ENCODE measurements at places on chromosomes 12 and 14.

- peaks cover 3% of the 10 kb centered on the region for H3K36me3 ChIP-seq
- no peak overlapping the region for H3K4me3 ChIP-seq
- no peak overlapping the region for H3K27ac ChIP-seq
These were observed 28.7 kb upstream of the CPNE8 start for GRCh38 chr12:38934078-38934584.

DNA sequence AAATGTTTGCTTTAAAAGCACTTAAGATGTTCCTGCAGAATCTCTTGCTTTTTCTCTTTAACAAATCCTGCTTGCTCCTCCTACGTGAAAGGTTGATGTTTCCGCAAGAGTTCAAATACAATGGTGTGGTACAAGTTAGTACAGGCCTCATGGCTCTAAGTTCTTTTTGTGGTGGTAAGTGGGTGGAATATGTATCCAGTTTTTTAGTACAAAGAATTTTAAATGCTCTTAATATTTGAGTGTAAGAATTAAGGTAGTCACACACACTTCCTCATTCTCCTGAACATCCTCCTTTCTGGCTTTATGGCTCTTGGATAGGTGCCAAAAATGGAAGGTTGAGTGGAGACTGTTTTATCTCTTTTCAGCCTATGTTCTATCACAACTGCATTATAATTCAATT is 1.8 kb downstream of the OTOGL start:
- no peak for DNase-seq
- no peaks in the 10 kb centered on the region for H3K4me1 ChIP-seq
- H3K27me3 ChIP-seq: no peaks in the 10 kb centered on the region

DNA sequence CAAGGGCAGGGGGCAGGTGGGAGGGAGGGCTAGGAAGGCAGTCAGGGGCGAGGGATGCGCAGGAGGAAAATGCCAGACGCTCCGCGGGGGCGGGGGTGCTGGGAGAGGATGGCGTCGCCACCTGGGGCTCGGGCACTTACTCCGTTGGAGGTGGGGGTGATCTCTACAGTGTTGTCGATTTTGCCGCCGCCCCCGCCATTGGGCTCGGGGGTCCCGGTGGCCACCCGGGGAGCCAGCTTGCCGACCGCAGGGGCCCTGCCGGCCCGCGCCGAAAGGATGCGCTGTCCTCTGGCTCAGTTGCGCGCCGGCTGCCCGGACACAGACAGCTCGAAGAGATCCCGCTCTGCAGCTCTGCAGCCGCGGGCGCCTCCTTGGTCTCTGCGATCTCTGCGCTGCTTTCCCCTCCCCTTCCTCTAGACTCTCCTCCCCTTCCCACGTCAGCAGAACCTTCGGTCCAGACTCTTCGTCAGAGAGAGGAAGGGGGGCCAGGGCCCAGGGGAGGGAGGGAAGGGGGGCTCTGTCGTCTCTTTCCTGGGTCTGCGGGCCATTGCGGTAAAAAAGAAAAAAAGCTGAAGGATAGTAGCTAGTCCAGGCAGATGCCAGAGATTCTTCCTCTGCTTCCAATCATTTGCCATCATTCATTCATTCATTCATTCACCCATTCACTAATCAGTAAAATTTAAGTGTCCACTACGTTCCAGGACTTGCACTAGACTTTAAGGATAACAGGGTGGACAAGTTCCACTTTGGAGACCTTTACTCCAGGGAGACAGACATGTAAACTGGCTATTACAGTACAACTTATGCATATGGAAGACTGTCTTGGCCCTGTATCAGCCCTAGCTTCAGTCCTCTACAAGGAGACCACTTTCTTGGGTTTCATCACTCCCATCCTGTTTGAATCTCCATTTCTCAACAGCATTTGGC is at the start of gene SLC22A17:
Gene SLC22A17, minus strand, starts transcription at position 382 of the 927 bp plus-strand sequence.
- peaks cover 82% of the 10 kb centered on the region for H3K27me3 ChIP-seq
- no peak within 1 kb of the TSS for H3K27ac ChIP-seq
- peak within 1 kb of the TSS; percentile 66 for H3K4me3 ChIP-seq

DNA sequence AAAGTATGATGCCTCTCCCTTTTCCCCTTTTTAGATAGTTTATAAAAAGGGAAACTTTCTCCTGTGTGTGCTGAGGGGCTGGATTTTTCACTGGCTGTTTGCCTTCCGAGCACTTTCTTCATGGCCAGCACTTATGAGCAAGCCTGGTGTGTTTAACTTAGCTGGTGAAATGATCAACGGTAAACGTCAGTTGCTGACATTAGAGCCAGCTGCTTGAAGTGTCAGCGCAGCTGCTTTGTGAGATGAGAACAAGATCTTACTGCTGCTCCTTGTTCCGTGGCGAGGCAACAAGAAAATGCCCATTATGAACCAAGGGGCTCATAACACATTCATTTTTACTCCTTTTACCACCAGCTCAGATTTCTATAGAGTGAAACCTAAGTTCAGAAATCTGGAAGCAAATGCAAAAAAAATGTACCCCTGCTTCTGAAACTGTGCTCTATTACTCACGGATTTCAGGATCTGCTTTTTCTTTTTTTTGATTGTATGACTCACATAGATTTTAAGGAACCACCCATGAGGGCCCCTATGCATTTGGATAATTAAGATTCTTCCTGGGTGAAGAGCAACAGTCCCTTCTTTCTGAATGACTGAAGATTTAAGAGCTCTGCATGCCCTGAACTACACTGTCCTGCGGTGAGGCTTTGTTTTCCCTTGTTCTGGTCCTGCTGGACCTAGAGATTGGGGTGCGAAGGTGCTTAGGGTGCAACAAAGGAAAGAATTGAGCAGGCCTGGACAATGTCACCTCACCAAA is 74.3 kb upstream of the CPM start:
- no peak for DNase-seq
- no peaks in the 10 kb centered on the region for H3K36me3 ChIP-seq
- no peak overlapping the region for H3K27ac ChIP-seq
- H3K4me3 ChIP-seq: peak overlapping the region; percentile 56
- peaks cover 5% of the 10 kb centered on the region for H3K4me1 ChIP-seq

GRCh38 chr12:100553936-100554335 is 19.5 kb upstream of the GAS2L3 start:
- H3K27me3 ChIP-seq: peaks cover 4% of the 10 kb centered on the region
- H3K36me3 ChIP-seq: no peaks in the 10 kb centered on the region
- no peak overlapping the region for H3K27ac ChIP-seq
- DNase-seq: no peak

DNA sequence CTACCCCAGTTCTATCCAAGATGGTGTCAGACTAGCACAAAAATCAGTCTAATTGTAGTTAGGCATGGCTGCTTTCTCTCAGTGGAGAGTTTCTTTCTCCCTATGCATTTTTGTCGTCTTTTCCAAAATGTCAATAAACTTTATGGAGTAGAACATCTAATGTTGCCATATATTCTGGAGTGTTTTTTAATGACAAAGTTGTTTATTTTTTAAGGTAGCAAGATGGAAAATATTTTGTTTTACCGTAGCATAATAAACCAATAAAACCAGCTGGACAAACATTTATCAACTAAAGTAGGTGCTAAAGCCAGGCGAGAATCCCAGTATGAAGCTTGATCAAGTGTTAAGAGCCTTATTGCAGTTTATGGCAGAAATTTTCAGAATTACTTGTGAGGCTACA is 146.3 kb downstream of the TMTC2 start:
- DNase-seq: no peak
- H3K36me3 ChIP-seq: no peaks in the 10 kb centered on the region
- no peaks in the 10 kb centered on the region for H3K27me3 ChIP-seq
- no peak overlapping the region for H3K4me3 ChIP-seq
- no peaks in the 10 kb centered on the region for H3K4me1 ChIP-seq
- H3K27ac ChIP-seq: no peak overlapping the region
